A549 (cell line): ENCODE measurements at places on chromosomes 3 and 15.

DNA sequence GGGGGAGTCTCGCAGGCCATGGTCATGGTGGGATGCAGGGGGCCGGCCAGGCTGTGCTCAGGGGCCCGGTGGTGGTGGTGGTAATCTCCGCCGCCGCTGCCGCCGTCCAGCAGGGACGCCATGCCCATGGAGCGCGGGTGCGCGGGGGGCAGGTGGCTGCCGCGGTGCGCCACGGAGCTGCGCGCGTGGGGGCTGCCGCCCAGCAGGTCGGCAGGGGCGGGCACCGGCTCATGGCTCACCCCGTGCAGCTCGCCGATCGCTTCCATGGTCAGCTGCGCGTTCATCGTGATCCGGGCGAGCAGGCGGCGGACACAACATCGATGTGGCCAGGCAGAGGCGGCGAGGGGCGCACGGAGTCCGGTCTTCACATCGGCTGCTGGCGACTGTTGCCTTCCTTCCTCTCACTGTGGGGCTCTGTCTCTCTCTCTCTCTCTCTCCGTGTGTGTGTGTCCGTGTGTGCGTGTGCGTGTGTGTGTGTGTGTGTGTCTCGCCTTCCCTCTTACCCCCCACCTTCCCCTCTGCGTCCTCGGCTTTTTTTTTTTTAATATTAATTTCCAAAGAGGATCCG, 451 bp downstream of the ONECUT1 start:
- peak; percentile 64 for DNase-seq

DNA sequence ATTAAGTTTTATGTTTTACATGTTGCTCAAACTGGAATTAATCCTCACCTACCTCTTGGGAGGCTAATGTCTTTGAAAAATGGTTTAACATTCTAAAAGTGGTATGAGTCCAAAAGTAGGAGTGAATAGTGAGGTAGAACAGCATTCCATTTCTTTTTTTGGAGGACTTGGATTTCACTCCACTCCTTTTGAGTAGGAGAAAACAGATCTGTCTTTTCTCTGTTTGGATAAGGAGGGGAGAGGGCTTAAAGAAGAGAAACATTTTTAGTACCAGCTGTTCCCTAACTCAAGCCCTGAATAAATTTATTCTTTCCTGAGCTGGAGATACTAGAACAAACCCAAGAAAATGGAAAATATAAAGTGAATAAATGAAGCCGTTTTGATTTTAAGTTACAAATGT, 687.9 kb downstream of the MECOM start:
- DNase-seq: no peak

DNA sequence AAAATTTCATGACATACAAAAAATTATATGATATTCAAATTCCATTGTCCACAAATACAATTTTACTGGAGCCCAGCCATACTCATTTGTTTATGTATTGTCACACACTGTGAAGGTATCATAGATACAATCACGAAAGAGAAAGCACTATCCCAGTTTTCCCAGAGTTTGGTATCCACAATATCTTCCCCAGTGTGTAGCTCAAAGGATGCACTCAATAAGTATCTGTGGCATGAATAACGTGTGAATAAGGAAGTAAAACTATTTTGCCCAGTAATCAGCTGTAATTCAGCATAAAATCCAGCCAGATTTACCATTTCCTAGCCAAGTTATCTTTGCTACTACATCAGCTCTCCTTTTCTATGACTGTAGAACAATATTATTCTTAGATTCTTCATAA, 131.3 kb upstream of the KCNMB2 start:
- DNase-seq: no peak

DNA sequence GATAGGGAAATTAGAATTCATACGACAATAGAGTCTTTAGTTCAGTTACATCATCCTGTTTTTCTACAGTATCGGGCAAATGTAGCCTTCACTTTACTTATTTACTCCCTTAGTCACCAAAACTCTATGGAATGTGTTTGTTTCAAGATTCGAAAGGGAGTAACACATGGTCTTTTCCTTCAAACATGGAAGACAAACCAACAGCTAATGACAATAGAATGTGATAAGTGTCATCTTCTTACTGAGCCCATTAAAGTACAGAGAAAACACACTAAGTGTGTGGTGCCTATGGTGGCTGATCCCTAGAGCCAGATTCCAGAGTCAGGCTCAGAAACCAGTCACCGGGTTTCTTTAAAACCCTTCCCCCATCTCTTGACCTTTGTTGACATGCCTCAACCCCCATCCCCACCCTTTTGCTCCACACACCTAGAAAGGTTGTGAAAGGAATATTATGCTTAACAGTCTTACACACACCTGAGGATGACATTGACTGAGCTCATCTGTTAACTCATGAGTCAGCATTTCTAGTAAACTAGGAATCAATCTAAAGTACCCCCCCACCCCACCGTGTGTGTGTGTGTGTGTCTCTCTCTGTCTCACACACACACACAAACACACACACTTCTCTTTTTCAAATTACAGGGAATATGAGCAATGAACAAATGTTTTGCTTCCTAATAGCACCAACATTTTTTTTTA, 549.6 kb upstream of the CCDC54 start:
- no peak for DNase-seq

- peak; percentile 8 for DNase-seq
Measured at GRCh38 chr3:134002306-134002705, 27.4 kb downstream of the SLCO2A1 start.

DNA sequence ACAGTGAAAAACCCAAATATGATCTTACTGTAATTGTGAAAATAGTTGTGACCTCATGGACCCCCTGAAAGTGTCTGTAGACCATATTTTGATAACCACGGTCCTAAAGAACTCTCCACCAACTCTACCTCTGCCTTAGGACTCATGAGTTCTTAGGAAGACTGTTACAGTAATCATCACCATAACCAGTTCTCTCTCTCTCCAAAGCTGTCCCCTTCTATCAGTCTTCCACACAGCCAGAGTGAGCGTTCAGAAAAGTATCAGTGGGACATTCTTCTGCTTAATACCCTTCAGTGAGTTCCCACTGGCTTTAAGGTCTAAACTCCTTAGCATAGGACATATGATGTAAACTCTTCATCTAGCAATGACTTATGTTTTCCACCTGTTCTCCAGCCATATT, 27.6 kb upstream of the ST6GAL1 start:
- no peak for DNase-seq

GRCh38 chr3:93962798-93963197, 10.9 kb downstream of the PROS1 start:
- no peak for DNase-seq

- DNase-seq: no peak
Measured at GRCh38 chr15:75533945-75534344, 45.2 kb downstream of the PTPN9 start.

DNA sequence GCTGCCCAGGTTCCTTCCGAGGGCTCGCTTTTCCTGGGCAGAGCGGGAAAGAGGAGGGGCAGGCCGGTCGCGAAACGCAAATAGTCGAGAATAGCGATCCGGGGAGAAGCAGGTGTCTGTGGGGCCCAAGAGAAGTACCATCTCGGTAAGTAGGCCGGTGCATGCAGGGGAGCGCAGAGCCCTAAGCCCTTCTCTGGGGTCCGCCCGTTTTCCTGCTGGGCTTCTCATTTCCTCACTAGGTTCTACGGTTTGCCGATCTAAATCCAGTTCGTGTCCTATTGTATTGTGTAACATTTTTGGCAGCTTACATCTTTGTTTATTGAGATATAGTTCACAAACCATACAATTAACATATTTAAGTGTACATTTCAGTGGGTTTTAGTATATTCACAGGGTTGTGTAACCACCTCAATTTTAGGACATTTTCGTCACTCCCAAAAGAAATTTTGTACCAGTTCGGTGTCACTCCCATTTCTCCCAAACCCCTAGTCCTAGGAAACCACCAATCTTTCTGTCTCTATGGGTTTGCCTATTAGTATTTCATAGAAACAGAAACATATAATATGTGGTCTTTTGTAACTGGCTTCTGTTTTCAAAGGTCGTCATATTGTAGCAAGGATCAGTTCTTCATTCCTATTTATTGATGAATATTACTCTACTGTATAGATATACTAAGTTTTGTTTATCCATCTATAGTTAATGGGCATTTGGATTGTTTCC, 6.8 kb upstream of the TRIM69 start:
- DNase-seq: no peak

DNA sequence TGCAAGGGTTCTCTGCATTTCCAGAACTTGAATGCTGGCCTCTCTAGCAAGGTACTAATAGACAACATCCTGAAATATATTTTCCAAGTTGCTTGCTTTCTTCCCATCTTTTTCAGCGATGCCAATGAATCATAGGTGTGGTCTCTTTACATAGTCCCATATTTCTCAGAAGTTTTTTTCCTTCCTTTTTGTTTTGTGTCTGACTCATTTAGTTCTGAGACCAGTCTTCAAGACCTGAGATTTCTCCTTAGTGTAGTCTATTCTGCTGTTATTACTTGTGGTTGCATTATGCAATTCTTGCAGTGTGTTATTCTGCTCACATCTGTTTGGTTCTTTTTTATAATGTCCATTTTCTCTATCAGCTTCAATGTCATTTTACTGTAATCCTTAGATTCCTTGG, 1265.0 kb upstream of the ALCAM start:
- no peak for DNase-seq

DNA sequence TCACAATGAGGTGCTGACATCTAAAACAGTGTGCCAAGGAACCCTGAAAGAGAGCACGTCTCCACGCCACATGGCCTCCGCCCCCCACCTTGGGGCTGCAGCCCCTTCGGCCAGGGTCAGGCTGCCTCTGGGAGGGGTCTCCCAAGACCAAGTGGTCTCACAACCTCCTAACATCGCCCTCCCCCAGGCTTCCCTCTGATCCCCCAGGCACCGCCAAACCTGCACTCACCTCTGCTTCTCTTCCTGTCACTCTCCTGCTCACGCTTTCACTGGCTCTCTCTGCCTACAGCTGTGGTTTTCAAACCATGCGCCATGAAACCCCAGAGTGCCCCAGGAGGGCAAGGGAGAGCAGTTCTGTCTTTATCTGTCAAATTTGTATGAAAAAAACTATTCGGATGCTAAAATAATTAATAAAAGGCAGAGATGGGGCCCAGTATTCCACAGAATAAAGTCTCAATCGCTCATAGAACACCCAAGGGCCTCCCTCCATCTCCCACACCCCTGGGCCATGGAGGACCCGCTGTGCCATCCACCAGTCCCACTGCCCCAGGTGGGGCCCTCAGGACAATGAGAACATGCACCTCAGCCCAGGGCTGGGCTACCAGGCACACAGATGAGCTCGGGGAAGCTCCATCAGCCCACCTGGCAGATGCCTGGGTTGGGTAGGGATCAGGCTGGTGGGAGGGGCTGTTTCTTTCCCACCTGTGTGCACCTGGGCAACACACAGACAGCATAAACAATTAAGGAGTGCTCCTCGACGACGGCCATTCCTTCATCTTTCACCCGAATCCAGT, 21.5 kb downstream of the CYFIP1 start:
- no peak for DNase-seq

- DNase-seq: no peak
Measured at GRCh38 chr15:37981201-37981600, 46.8 kb downstream of the TMCO5A start.

- DNase-seq: no peak
Measured at GRCh38 chr15:76204109-76204845, 107.0 kb downstream of the ETFA start.

DNA sequence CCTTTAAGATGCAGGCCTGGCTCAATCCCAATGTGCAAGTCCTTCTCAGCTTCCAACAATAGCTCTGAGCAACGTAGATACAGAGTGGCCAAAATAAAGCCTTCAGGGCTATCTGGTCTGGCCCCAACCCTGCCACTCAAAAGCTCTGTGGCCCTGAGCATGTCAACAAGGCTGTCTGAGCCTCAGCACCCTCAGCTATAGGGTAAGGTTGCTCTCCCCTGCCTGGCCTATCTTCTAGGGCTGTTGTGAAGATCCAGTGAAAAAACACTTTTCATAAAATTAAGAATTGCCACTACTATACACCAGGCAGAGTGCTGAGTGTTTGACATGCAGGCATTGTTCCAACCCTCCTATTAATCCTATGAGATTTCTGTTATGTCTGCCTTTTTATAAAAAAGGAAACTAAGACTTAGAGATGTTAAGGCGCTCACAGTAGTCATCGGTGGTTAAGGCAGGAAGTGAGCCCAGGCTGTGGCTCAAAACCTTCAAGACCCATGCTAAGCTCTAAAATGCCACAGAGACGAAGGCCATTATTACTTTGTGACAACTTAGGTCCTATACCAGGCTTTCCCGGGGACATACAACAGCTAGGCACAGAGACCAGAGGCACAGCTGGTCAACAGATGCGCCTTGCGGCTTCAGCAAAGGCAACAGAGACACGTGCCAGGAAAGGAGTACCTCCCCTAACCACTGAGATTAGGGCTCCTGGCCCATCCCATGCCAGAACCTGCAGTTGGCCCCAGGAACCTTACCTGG, 5.1 kb downstream of the POLG start:
- DNase-seq: no peak

DNA sequence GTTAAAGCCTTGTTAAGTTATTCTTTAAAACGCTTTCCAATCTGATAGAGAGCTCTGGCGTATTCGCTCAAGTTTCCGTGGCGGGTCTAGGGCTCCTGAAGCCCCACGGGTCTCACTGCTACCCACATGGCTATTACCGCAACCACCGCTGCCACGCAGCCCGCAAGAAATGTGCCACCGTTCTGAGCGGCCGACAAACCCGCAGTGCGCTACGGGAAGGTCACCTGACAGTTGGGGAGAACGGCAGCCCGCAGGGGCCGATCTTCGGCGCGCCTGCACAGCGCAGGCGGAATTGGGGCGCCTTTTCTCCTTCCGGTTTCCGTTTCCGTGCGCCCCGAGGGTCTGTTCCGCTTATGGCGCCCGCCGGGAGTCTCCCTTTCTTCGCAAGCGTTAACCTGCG, 76.6 kb upstream of the SNRPN start:
- DNase-seq: no peak

GRCh38 chr3:154307363-154307762, 16.9 kb downstream of the DHX36 start:
- no peak for DNase-seq

DNA sequence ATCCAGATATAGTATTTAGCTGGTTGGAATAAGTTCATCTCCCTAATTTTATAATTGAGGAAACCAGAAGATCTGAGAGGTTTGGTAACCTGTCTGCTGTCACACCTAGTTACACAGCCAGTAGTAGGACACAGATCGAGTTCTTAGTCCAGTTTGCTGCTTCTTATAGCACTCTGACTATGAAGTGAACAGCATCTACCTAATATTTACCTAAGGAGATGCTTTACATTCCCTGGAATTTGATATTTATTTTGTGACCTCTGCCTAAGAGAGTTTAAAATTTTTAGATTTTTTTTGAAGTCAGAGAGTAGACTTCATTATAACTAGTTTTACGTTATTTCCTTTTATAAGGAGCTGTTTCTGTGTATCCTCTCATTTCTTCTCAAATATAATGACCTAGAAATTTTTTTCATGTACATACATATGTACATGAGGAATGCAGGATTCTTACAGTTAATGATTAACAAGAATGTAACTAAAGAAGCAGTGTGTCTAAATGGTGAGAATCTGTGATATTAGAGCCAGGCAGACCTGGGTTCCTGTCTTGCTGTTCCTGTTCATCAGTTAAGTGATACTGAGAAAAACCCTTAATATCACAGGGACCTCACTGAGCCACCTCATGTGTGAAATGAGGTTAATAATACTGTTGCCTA, 4.3 kb downstream of the ARHGEF26 start:
- peak; percentile 19 for DNase-seq
